Globus pallidus (tissue), 1 donor: ENCODE measurements at places on chromosomes 6 and 20.

DNA sequence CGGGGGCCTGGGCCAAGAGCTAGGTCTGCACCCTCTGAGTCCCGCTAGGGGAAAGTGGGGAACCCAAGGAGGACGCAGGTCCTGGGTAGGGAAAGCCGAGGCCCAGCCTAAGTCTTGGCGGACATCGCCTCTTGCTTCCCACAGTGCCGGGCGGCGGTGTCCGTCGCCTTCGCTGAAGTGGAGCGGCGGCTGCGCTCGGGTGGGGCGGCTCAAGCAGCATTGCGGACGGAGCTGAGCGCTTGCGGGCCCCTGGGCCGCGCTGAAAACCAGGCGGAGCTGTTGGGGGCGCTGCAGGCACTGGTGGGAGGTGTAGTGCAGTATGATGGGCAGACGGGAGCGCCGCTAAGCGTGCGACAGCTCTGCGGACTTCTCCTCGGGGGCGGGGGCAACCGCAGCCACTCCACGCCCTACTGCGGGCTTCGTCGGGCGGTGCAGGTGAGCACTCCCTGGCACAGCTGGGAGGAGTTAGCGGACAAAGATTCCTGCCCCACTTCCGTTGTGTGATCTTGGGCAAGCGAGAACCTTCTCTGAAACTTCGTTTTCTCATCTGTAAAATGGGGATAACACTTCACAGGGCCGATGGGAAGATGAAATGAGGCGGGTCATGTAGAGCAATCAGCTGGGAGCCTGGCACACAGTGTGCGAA is 4.2 kb downstream of the PRSS16 start:
- no peak for DNase-seq

DNA sequence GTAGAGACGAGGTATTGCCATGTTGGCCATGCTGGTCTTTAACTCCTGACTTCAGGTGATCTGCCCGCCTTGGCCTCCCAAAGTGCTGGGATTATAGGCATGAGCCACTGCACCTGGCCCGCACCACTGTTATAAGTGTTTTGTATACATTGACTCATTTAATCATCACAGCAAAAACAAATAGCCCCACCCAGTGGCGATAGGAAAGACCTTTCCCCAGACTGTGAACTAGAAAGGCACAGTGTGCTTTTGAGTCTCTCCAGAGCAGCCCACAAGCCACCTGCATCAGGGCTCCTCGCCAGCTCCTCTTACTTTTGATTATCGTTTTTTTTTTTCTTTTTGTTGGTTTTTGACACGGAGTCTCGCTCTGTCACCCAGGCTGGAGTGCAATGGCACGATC is 27.9 kb upstream of the ZFP64 start:
- no peak for DNase-seq

GRCh38 chr20:38084425-38084951 is 50.9 kb downstream of the RPRD1B start:
- no peak for DNase-seq

DNA sequence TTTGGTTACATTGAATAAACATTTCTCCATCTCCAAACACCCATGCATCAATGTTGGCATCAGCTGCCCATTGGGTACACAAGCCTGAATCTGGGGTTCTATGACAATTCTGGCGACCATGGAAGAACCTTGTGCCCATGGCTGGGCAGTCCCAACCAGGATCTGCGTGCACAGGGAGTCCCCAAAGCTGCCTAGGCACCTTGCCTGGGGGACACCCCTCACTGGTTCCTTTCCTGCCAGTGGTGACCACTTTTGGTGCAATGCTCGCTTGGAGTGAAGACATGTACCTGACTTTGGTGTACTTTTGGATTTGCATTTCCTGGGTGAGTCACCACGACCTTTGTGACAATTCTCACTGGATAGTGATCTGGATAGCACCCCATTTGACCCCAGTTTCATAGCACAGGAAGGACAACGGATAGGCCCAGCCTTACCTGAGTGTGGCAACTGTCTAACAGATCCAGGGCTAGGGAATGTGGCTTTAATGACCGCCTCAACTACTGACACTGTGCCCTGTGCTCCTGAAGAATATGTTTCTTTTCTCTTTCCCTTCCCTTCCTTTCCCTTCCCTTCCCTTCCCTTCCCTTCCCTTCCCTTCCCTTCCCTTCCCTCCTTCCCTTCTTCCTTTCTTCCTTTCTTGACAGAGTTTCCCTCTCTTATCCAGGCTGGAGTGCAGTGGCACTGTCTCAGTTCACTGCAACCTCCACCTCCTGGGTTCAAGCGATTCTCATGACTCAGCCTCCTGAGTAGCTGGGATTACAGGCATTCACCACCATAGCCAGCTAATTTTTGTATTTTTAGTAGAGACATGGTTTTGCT is 7.1 kb downstream of the SPINT3 start:
- no peak for DNase-seq

DNA sequence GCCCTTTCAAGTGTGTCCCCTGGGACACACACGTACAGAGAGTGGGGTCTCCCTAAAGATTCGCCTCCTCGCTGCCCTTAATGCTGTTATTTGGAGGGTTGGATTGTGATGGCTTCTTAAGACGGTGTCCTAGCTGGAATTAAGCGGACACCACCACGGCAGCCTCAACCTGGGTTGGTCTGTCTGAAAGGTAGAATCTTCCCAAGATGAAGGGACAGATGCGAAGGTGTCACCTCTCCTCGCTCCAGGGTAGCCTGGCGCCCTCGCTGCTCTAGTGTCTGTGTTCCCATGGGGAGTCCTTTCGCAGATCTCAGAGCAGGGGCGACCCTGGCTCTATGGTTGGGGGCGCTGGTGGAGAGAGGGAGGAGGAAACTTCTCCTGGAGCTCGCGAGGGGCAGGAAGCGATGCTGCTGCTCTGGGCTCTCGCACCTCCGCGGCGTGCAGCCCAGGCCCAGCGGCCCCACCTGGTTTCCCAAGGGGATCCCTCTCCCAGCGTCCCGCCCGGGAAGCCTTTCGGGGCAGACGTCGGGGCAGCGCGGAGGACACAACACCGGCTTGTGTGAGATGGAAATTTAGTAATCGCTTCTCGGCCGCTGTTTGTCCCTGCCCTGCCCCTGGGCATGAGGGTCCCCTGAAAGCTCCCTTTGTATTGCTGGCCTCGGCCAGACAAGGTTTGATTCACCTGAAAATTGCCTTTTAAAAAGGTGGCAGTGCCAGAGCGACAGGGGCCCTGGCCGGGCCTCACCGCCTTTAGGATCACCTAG is 1.7 kb downstream of the RSPO3 start:
- no peak for DNase-seq
